Germinal center (tissue), 1 donor: ENCODE measurements at places on chromosomes 12 and 14.

DNA sequence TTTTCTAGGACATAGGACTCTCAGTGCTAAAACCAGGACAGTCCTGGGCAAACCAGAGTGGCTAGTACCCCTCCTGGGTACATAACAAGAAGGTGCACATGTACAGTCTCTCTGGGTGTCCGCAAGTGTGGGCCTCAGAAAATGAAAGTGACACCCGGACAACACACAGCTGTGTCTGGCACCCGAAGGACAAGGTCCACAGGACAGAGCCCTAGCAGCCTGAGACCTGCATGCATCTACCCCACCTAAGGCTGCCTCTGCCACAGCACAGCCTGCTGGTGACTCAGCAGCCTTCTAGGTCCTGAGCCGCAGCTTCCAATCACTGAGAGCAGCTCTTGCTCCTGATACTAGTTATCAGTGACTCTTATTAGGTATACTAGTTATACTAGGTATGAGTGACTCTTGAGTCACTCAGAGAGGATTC is 784.1 kb upstream of the TBX3 start:
- DNase-seq = no peak

DNA sequence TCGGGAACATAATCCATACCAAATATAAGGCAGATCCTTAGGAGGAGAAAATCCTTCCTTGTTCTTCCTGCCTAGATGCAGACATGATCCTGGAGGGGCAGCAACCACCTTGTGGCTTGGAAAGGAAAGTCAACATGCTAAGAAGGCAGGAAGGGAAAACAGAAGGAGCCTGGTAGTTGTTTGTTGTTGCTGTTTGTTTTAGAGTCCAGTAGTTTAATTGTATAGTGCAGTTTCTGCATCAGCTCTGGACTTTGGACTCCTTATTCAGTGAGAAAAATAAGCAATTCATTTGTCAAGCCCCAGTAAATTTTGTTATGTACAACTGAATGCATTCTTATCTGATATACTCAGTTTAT is 45.7 kb upstream of the APPL2 start:
- no peak for DNase-seq

DNA sequence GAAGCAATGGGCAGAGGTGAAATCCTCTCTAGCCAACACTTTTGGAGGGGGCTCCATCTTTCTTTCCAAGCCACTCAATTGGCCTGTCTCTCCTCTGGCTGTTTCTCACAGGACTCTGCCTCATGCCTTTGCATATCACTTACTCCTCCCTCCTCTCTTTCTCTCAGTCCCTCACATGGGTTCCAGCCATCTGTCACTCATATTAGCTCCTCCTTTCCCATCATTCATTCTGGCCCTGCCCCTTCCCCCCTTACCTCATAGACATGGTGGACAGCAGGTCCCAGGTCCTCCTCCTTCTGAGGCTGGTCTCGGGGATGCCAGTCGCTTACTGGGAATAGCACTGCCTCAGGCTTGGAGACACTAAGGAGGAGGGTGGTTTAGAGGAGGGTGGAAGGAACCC is 16.6 kb upstream of the ZNF385A start:
- DNase-seq = no peak

DNA sequence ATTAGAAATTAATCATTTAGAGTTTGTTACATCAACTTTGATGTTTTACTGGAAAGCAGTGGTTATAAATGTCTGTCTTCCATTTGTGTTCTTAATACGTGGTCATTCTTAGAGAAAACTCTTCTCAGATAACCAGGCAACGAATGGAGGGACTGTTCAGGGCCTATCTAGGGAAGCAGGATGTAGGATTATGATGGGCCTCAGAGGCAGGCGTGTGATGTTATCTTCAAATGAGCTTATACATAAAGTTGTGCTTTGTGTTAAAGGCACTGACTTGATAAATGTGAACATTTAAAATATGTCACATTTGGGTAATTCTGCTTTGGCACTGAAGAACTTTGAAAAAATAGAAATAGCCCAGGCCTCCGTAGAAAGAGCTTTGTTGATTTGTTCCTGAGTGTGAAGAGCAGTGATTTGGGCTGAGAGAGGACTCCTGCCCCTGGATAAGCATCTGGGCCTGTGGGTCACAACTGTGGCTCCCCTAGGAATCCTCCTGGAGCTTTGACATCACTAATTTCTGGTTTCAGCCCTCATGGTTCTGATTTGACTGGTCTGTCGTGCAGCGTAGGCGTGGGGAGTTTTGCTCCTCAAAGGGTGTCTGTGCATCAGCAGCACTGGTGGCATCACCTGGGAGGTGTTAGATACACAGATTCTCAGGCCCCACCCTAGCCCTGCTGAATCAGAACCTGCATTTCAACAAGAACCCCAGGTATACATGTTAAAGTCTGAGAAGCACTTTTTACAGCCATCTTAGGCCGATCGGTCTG is 55.4 kb downstream of the SAMD4A start:
- DNase-seq = no peak
